ENCODE measurements at places on chromosomes 1 and 21.

DNA sequence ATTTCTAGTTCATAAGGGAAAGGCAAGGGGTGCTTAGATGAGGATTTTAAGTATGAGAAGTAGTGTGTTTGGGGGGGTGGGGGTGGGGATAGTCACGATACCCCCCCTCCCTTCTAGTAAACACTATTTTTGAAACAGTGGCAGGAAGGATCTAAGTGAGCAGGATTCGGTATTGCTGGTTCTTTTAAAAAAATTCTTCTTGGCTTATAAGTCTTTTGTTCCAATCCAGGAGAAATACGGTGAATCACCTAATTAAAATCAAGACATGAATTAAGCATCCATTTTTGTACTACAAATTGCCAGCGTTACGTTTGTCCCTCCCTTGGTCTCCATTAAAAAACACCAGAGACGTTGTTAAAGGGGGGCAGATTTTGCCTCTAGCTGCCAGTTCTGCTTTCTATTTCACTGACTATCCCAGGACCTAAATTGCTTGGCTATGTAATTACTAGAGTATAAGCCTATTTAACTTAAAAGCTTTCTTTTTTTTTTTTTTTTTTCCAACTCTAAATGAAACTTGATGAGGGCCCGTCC is 911 bp downstream of the LMO4 start:
- DNase-seq = peak; percentile 35

DNA sequence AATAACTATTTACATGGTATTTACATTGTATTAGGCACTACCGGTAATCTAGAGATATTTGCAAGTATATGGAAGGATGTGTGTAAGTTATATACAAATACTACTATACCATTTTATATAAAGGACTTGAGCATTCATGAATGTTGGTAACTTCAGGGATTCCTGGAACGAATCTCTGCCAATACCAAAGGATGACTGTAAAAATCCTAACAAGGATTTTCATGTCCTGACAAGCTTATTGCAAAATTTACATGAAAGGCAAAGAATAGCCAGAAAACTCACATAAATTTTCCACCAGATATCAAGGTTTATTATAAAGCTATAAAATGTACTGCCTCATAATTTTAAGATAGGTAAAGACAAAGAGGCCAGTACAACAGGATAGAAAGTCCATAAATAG is 325.2 kb upstream of the NRIP1 start:
- DNase-seq = no peak

GRCh38 chr1:112937495-112937894 is 18.5 kb downstream of the SLC16A1 start:
- DNase-seq = peak; percentile 37

GRCh38 chr1:233916706-233917105 is 12.2 kb downstream of the SLC35F3 start:
- DNase-seq = peak; percentile 25

DNA sequence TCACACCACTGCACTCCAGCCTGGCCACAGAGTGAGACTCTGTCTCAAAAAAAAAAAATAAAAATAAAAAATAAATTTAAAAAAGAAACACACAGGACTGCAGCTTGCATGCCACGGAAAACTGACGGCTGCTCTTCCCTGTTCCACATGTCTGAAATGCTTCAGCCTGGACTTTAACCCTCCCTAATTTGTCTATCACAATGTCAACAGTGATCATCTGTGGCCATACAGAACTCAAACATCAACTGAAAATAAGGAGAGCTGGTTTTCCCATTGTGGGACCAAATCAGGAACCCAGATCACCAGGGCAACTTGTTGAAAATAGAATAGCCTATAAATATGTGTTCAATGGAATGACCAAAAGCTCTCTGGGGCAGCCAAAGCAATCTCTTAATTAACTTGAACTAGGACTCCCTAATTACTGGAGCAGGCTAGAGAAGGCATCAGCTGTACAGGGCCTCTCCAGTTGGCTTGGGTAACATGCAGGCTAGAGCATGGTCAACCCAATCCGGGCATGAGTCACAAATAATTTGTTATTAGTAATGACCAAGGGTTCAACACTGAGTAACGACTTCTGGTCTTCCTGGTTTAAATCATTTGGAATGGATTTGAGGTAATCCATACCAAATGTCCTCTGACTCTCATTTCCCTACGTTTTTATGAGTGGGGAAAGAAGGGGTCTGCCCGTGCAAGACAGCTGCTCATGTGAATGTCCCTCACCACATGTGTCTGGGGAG is 62.7 kb upstream of the KAZN start:
- no peak for DNase-seq

DNA sequence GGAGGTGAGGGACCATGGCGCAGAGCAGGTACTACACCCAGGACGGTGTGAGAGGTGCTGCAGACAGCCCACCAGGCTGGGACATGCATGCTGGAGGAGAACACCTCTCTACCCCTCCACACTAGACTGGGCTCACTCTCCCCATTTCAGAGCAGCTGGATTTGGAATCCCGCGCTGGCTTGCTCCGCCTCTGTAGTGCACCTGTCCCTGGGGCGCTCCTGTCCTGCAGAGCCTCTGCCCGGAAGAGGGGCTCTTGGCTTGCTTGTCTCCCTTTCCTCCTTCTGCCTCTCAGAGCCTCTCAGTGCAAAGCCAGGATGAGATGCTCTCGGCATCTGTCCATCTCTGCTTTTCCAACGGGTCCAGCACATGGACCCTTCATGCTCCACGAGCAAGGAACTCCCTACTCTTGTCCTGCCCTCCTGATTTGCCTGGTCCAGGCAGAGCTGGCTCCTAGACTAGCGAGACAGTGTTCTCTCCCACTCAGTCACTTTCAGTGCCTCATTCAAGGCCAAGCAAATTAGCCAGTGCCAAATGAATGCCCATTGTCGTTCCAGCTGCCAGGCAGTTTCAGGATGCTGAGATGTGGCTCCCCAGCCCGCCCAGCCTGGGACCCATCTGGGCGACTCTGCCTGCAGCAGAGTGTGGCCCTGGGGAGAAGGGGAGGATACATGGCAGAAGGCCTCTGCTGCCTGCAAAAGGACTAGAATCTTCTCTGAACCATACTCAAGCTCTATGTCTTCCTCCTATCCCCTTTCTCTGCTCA is 33.7 kb downstream of the CDCA8 start:
- no peak for DNase-seq

- peak; percentile 69 for DNase-seq
These were observed 42.3 kb downstream of the STYXL2 start for GRCh38 chr1:167136191-167136614.
